Right hindlimb (tissue), 1 donor: ENCODE measurements at places on chromosomes 16 and 17.

- DNase-seq: no peak
Measured at GRCh38 chr17:73013816-73014663, 78.4 kb downstream of the SLC39A11 start.

DNA sequence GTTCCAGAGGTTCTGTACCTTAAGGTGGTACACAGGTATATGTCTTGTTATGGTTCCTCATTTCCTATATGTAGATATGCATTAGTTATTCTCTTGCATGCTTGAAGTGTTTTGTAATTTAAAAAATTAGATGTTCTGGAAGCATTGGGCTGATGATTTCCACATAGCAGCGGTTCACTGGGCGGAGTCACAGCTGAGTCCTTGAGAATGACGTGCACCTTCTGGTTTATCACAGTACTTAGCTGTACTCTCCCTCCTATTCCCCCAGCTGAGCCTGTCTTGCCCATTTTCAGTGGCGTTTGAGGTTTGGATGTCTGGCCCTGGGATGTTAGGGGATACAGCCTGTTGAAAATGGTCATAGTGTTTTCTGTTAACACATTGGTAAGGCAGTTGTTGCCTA lies 327.1 kb downstream of the SNX29 start:
- no peak for DNase-seq

DNA sequence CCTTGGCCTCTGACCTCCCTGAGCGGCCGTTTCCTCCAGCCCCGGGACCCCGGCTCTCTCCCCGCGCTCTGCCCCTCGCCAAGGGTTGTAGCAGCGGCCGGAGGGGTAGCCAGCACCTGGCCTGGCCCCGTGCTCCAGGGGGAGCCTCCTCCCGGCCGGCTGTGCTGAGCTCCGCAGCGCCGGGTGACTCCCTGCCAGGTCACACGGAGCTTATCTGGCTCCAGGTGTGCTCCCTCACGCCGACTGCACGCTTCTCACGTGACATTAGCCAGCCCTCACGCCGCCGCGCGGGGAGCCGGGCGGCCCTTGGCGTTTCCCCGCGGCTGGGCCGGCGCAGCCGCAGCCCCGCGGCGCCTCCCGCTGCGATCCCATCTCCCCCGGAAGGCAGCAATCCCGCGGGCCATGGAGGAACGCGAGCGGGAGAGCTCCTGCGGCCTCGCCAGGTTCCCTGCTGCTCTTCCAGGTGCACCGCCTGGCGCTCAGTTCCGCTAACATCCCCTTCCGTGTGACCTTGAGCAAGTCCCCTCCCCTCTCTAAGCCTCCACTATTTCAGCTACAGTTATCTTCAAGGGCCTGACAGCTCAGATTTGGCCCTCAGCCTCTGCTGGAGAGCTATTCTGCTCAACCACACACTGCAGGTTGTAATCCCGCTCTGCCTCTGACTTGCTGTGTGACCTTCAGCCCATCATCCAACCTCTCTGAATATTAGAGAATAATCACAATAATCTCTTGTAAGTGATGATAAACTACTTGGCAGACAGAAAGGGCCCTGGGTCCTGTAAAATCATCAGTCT lies 3.4 kb downstream of the MYO18A start:
- no peak for DNase-seq

DNA sequence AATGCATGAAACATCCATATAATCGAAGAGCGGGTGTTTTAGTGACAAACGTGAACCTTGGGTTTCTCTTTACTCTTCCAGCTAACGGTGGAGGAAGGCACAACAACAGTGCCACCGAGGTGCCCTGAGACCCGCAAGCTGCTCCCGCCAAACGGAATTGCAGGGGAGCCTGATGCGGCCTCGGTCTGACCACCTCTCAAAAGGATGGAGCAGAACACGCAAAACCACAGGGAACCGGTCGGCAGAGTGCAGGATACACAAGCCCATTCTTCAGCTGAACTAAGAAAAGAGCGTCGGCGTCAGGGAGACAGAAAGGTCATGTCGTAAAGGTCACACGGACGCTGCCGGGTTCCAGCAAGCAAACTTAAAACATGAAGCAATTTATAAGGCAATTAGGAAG lies 109.5 kb upstream of the ZNF750 start:
- no peak for DNase-seq

DNA sequence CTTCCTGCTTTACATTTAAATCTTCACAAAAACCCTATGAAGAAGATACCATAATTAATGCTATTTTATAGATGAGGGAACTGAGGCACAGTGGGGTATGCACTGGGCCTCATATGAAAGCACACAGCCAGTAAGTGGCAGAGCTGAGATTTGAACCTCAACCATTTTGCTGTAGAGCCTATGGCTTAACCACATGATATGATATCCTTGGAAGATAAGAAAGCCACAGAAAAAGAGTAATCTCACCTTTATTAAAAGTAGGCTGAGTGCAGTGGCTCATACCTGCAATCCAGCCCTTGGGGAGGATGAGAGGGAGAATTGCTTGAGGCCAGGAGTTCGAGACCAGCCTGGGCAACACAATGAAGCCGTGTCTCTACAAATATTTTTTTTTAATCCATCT lies 15.0 kb upstream of the TOB1 start:
- DNase-seq: no peak

GRCh38 chr17:34793231-34793908 lies 167.9 kb downstream of the CCT6B start:
- no peak for DNase-seq

DNA sequence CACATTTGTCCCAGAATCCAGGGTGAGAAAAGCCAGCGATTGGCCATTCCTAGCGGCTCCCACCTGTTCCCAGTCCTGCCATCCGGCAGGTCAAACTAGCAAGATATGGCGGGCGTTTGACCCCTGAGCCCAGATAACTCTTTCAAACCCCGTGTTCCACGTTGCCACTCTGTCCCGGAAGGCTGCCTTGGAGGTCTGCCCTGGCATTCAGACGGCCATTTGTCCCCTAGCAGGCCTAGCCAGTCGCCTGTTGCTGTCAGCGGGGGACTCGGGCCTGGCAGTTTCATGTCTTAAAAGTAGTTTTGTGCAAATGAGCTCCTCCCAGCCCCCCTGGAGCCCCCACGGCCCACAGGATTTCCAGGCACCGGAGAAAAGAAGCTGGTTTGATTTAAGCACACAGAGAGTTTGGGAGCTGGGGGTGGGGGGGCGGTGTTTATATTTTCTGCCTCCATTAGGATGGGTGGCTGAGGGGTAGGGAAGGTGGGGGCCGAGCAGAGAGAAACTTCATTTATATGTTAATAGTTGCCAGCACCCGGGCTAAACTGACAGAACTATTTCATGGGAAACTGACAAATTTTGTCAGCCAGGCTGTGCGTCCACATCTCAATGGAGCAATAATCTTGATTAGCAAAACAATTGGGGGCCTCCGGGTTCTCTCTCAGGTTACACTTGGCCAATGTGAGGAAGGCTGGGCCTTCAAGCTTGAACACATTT lies 240.9 kb upstream of the SALL1 start:
- DNase-seq: no peak

- peak; percentile 65 for DNase-seq
Measured at GRCh38 chr16:22008215-22009059, 526 bp downstream of the MOSMO start.

- DNase-seq: peak; percentile 65
Measured at GRCh38 chr17:37373530-37374159, 2.1 kb upstream of the C17orf78 start.

DNA sequence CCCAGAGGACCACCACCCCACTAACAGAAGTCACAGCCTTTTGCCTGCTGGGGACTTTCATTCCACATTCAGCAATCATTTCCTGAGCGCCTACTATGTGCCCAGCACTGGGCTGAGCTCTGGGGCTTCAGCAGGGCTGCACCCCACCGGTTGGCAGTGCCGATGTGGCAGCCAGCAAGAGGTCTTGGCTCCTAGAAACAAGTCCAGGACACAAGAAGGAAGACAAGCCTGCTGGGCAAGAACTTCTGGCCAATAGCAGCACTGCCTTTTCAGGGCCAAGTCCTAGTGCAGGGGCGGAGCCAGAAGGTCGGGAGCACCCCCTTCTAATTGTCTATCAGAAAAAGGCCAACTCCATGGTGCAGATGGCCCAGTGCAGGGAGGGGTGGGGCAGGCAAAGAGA lies 13.0 kb upstream of the HOXB9 start:
- no peak for DNase-seq

DNA sequence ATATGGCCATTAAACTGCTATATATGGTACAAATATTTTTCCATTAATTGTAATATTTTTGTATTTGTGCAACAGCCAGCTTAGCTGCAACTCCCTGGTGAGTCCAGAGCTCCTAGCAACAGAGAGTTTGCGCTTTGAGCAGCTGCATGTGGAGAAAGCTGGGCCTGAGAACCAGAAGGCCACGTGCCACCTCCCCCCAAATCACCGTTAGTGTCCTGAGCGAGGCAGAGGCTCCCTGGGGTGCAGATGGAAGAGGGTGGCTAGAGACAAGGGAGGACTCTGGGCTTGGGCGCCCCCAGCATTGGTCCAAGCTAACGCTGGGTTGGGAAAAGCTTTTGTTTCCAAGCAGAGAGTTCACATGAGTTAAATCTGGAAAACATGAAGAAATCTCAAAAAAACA lies 41.6 kb downstream of the HSBP1 start:
- DNase-seq: peak; percentile 72

GRCh38 chr17:7403043-7403726 lies 712 bp downstream of the TMEM256 start:
- DNase-seq: no peak

DNA sequence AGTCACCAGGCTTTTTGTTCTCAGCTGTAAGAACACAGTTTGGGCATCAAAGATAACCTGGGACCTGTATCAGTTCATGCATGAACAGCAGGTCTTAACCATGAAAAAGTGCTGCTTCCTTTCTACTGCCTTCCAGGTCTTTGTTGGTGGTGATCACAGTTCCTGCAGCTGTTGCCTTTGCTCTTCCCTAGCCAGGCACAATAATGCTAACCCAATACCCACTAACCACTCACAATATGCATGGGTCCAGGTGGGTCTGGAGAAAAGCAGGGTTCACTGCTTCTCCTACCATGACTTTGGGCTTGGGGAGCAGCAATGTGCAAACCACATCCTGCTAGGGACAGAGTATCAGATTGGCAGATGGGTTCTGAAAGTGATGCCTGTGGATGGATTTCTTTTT lies 396.9 kb downstream of the UTP18 start:
- no peak for DNase-seq

DNA sequence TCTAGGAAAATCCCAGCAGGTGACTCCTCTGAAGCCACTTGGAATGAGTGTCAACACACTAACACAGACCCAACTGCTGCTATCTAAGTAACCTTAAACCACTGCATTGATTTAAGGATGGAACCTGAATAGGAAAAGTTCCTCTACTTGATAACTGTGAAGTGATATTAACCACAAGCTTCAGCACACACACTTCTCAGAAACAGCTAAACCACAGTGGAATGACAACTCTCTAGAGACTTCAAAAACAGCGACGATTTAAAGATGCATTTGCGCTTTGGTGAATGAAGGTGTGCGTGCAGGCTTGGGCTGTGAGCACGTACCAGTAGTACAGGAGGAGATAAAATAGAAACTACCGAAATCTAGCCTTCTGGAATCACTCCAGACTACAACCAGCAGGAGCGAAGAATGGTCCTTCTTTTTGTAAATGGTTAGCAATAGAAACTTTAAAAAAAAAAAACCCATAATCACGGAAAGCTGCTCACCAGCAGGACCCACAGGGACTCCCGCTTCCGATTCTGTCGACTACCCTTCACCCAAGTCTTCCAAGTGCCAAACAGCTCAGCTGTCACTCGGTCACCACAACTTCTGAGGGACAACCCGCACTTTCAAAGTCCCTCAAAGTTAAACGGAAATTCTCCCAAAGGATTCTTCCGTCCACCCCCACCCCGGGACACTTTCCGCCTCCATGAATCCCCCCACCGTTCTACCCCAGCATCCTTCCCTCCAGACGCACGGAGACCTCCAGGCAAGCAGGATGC lies 137.7 kb upstream of the CORO6 start:
- no peak for DNase-seq

- no peak for DNase-seq
Measured at GRCh38 chr16:86874141-86874540, 295.8 kb downstream of the FOXL1 start.

DNA sequence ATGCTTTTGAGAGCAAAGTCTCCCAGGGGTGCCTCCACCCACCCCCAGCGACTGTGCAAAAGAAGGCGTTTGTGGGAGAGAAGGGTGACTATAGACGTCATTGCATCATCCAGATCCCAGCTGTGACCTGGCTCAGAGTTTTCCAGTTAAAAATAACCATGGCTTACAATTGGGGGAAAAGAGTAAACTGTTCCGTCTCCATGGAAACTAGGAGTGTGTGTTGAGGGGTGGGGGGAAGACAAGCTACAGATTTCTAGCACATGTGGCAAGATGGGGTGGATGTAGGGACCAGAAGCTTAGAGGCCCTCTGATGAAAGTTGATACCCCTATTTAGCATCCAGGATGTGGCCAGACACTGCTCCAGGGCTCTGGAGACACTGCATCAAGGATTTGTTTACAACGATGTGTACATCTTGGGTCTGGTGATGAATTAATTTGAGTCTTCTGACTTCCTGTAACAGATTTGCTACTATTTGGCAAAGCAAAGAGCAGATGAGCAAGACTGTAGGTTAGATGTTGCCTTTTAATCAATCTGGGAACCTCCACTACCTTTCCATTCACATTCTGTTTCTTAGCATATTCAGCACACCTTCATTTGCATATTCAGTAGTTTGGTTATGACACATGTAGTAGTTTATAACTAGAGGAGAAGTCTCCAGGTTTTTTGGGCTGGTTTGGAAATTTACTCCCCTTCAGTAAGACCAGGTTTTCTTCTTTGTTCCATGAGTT lies 6.2 kb upstream of the DUSP14 start:
- peak; percentile 45 for DNase-seq

GRCh38 chr17:46108120-46108519 lies 85.1 kb downstream of the KANSL1 start:
- no peak for DNase-seq

DNA sequence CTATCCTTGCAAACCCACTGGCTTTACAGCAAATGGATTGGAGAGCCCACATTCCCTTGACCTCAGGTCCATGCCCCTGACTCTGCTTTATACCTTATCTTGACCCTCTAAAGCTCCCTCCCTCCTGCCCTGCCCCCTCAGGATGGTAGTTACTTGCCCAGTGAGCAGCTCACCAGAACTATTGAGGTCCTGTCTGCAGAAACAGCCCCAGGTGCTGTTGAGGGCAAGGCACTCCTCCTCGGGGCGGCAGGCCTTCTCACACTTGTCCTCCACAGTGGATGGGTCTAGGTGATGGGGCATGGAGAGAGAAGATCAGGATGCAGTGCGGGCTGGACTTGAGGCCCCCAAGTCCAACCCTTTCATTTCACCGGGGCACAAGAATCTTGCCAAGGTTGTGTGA lies 4.6 kb downstream of the GP2 start:
- no peak for DNase-seq

GRCh38 chr17:72173499-72174116 lies 52.8 kb downstream of the SOX9 start:
- no peak for DNase-seq

GRCh38 chr16:1920727-1921171 lies 2.5 kb upstream of the HS3ST6 start:
- DNase-seq: no peak

DNA sequence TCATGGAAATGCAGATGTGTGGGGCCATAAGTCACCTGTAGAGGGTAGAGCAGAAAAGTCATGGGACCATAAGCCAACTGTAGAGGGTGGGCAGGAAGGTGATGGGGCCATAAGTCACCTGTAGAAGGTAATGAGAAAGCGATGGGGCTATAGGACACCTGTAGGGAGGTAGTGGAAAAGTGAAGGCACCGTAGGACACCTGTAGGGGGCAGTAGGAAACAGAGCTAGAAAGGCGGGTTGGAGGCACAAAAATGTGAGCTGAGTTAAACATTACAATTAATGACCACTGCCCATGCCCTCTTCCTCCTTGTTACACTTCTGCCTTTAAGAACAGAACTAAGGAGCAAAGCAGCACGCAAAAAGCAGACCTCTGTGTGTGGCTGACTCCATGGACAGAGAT lies 150.1 kb downstream of the SHISA6 start:
- no peak for DNase-seq
